Stimulated activated CD8-positive, alpha-beta memory T cell treated with anti-CD3 and anti-CD28 coated beads, Interleukin-4, amount 100 ng/mL, for 1 hour (primary cell): ENCODE measurements at places on chromosomes 7 and 10.

GRCh38 chr7:567305-567883 lies 47.7 kb upstream of the PDGFA start:
- no peak for DNase-seq

DNA sequence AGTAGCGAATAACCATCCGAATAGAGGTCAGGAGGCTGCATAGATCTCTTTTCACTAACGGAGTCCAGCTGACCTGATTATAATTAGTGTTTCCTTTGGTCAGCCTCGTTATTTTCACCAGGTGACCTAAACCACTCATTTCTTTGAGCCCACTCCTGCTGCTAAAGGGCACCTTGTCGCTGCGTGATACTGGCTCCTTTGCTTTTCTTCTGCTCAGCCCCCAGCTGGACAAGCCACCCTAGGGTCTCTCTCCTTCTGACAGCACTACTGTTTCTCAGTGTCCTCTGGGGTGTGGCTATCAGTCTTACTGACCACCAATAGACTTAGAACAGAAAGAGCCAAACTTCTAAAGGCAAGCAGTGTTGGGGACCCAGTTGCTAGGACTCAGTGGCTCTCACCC lies 2.7 kb upstream of the IGFBP3 start:
- no peak for DNase-seq

GRCh38 chr10:114686013-114686412 lies 27.9 kb upstream of the ABLIM1 start:
- no peak for DNase-seq

GRCh38 chr7:80186721-80187120 lies 52.1 kb downstream of the GNAI1 start:
- no peak for DNase-seq

DNA sequence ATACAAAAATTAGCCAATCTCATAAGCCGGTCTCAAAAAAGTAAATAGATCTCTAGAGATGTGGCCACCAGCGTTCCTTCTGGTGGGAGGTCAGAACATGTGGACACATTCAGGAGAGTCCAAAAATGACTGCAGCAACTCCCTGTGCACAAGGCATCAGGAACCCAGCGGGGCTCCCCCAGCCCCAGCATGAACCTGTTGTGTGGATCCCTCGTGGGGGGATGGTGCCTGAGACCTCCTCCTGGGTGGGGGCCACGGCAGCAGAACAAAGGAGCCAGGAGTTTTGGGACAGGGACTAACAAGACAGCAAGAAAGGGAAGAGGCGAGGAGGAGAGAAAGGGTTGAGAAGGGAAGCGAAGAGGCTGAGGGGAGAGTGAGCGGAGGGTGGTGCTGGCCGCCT lies 121.8 kb downstream of the WDR37 start:
- DNase-seq: no peak

DNA sequence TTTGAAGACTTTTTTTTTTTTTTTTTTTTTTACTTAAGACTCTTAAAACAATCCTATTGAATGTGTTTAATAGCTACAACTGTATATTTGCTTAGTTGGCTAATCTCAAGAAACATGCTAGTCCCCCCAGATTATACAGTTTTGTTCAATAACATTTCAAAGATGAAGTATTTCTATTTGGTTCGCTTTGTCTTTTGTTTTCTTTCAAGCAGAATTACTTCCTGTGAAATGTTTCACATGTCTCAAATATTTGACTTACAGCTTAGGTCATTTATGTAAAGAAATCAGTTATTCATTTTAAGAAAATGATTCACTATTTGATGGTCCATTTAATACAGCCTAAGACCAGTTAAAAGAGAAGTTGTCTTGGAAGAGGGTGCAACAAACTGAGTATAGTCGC lies 12.8 kb upstream of the LAMB1 start:
- no peak for DNase-seq

DNA sequence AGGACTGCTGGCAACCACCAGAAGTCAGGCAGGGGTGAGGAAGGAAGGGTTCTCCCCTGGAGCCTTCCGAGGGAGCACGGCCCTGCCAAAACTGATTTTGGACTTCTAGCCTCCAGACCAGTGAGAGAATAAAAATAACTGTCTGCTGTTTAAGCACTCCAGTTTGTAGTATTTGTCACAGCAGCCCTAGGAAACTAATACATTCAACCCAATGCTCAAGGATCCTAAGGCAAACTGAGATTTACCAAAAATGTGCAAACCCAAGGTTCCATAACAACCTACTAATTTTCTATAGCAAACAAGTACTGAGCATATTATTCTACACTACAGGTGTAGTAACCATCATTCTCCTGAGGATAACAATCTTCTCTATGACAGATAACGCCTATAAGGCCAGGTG lies 18.6 kb downstream of the ARHGAP12 start:
- no peak for DNase-seq

DNA sequence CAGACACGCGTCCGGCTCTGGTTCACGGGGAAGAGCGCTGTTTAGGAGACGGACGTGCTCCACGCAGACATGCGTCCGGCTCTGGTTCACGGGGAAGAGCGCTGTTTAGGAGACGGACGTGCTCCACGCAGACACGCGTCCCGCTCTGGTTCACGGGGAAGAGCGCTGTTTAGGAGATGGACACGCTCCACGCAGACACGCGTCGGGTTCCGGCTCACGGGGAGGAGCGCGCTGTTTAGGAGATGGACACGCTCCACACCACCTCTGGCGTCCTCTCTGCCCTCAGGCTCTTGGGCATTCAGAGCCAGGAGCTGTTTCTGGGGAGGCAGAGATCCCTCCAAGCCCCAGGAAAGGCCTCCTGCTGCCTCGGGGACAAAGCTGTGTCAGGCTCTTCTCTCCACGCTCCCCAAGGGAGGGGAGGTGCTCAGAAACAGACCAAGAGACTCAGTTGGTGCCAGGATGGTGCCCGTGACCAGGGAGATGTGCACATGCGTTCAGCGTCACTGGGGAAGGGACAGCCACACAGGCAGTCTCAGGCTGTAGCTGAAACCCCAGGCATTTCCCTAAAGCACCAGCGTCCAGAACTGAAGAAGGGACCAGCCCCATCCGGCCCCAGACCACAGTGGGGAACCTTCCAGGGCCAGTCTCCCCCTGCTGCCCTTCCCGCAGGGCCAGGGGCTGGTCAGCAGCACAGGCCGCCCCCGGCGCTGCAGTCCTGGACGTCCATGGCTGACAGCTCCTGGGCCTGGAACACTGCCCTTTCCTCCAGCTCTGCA lies 175.6 kb downstream of the ELFN1 start:
- DNase-seq: no peak

DNA sequence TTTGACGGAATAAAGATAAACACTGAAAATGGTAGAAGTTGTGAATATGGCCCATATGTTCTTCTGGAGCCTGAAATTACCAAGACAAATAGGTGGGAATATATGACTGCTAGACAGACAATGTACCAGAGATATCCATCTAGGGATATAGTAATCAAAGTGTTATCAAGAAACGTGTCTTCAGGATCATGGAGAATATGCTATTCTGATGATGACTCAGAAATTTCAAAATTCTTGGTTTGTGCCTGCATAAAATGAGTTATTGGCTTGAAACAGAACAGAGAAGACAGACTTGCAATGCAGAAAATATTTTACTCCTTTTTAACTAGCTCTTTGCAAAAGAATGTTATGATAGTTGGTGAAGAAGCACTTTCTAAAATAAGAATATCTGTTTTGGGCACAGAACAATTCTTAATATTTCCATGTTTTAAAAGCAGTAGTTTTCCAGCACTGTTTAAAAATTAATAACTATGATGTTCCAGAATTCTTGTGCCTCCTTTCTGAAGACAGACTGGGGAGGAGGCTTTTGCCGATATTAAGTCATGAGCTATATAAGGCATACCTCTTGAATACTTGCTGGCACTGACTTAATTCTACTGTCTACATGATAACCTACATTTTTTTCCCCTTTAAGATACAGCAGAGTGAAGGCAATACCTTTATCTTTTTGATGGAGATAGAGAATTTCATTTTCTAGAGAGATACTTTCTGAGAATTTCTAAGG lies 34.4 kb upstream of the CABCOCO1 start:
- DNase-seq: no peak

- no peak for DNase-seq
These were observed 118.1 kb upstream of the RHEB start for GRCh38 chr7:151637781-151638261.

DNA sequence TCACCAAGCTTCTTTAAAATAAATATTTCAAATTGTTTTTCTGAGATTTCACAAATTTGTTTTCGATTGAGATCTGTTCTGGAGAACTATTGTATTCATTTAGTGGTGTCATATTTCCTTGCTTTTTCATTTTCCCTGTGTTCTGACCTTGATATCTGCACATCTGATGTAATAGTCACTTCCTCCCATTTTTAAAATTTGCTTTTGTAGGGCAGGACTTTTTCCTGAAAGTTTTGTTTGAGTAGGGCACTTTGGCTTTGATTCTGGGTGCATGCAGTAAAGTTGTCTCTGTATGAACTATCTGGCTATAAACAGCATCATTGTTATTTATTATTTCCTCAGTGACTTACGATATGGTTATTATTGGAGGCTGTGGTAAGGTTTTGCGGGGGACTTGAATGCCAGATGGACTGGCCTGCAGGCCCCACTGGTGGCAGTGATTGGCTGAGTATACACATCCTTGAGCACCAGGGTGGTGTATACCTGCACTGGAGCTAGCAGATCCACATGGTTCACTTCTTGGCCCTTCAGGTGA lies 83.6 kb downstream of the CSTF2T start:
- DNase-seq: no peak

DNA sequence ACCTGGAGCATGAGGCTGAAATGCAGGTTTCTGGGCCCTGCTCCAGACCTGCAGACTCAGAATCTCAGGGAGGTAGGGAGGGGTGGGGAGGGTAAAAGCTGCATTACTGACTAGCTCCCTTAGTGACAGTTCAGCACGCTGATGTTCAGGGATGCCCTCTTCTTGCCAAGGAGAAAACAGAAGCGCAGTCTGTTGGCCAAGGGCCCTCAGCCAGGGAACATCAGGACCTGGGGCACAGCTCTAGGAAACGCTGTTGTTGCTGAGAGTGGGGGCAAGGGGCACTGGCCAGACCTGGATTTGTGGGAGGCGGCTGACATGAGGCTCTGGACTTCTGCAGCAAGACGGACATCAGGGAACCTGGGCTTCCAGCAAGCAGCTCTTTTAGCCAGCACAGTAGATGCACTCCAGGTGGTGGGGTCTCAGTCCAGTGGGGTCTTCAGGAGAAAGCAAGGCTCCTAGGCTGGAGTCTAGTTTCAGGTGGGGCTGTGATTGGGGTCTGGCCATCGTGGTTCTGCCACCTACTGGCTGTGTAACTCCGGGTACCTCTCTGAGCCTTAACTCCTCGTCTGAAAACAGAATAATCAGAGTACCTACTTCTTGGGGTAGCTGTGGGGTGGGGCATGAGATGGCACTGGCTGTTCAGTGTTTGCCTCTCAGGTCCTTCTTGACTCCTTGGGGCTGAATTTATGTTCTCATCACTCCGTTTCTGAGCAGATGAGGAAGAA lies 72.9 kb upstream of the PRLHR start:
- no peak for DNase-seq

GRCh38 chr7:157830331-157830730 lies 493.5 kb downstream of the DNAJB6 start:
- DNase-seq: no peak

DNA sequence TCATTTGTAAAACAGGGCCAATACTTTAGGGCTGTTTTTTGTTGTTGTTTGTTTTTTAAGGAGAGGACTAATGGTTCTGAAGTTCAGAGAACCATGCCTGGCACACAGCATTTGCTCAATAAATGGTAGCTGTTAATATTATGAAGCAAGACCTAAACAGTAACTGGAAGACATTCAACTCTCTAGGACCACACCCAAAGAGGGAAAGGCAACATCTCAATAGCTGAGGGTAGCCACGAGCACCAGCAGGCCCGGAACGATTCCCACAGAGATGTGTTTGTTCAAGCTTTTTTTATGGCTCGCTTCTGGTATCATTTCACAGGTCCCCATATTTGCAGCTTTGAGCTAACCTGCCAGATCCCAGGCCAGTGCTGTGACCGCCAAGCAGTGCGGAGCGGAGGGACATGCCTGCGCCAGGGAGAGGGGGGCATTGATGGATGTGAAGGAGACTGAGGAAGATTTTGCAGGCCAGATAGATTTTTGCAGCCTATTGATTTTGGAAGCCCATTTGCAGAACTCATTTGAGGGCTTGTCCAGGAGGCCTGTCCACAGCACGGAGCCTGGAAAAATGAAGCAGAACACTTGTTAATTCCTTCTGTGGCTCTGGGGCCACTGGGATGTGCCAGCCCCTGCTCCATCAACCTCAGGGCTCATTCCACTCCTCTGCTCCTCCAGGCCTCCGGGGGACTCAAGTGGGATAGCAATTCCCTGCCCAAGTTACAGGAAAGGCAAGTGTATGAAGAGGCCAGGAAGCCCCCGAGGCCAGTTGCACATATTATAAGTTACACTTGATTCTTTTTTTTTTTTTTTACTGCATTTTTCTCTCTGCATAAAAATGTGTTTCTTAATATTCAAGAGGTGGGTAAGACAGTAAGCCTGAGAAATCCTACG lies 57.3 kb upstream of the FGFR2 start:
- DNase-seq: no peak

GRCh38 chr10:11093771-11094736 lies 76.4 kb downstream of the CELF2 start:
- DNase-seq: no peak

- DNase-seq: no peak
These were observed 791.7 kb upstream of the PHF14 start for GRCh38 chr7:10181996-10182395.
